SK-N-DZ (cell line): ENCODE measurements at places on chromosomes 1 and 21.

GRCh38 chr1:35319988-35320713, 51.6 kb downstream of the ZMYM4 start:
- DNase-seq = no peak

- no peak for DNase-seq
Measured at GRCh38 chr1:170587253-170587593, 55.3 kb downstream of the GORAB start.

DNA sequence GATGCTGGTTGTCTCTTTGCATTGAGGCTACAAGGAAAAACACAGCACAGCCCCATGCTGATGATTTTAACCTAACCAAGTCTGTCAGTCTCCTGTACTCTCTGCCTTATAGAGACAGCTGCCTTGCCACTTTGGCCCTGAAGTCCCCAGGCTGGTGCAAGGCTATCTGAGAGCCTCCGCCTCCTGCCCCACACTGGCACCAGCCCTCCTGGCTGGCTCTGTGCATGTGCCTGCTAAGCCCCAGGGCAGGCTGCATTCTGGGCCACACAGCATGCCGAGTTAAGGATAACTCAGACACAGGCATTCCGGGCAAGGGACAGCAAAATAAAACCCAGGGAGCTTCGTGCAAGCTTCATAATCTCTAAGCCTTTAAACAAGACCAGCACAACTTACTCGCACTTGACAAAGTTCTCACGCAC, 910 bp downstream of the RUNX1 start:
- no peak for DNase-seq

DNA sequence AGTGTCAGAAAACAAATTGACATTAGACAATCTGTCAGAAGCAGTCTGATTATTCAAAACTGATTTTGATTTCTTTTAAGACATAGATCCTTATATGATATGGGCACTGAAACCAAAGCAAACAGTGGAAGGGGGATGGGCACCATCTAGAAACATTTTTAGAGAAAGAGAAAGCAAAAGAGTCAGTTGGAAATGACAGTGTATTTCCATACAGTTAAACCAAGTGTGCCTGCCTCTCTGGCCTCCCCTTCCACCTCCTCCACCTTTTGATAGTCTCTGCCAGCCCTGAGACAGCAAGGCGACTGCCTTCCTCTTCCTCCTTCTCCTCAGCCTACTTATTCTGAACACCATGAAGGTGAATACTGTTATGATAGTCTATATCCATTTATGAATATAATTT, 949.7 kb downstream of the AMY1C start:
- DNase-seq = no peak

- no peak for DNase-seq
Measured at GRCh38 chr1:222182641-222183040, 365.3 kb downstream of the HHIPL2 start.

DNA sequence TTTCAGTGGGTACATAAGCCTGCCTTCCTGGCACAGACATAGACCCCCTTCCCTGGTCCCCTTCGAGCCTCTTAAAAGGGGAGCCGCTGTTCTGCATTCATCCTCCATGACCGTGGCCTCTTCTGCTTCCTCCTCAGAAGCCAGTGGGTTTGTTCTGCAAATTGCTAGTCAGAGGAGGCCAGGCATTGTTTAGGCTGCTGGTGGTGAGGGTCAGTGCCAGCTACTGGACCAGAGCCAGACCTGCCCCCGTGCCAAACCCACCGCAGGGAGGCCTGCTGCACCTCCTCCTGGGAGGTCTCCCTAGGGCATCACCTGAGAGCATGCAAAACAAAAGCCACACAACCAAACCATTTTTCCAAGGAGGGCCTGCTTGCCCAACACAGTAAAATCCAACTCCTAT, 178.4 kb downstream of the MIS18A start:
- DNase-seq = no peak
